ENCODE measurements at places on chromosomes 16 and 17.

- DNase-seq: no peak
Measured at GRCh38 chr17:14923981-14924380, 341.1 kb downstream of the PMP22 start.

DNA sequence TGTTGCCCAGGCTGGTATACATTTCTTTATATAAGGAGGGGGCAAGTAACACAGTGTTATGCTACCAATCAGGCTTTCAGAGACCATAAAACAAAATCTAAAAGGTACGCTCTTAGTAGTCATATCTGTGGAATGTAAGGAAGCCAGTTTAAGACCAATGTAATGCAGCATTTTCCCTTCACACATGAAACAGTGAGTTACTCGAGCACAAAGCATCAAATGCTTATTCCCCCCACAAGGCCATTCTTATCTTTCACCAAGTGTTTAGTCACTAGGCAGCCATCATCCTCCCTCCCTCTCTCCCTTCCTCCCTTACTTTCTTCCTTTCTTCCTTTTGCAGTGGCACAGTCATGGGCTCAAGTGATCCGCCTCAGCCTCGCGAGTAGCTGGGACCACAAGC, 12.8 kb downstream of the HMOX2 start:
- DNase-seq: no peak

DNA sequence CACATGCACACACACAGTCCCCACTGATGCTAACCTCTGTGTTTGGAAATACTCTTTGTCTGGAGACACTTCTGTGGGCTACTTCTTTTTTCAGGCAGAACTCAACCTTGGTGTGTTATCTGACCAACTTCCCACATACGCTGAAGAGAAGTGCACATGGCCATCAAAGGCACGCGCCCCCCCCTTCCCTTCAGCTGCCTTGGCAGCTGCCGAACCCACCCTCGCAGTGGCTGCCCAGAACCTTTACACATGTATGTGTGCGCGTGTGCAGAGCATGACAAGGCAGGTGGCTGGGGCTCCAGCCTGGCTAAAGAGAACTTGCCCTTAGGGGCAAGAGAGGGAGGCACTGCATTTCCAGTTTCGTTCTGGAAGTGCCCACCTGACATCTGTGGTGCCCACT, 3.9 kb downstream of the RAPGEFL1 start:
- no peak for DNase-seq

DNA sequence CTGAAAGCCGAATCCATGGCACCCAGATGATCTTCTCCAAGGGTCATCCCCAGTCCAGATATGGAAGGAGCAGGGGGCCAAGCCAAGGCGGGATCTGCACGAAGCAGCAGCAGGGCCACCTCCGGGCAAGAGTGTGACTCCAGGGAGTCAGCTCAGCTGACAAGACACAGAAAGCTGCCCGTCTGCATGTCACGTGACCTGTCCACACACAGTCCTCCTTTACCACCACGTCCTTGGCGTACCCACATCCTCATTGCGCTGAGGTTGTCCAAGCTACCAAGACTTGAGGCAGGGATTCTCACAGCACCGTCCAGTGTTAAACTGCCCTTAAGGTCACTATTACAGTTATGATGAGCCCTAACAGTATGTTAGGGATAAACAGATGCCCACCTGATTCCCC, 11.3 kb upstream of the CYTH1 start:
- no peak for DNase-seq

DNA sequence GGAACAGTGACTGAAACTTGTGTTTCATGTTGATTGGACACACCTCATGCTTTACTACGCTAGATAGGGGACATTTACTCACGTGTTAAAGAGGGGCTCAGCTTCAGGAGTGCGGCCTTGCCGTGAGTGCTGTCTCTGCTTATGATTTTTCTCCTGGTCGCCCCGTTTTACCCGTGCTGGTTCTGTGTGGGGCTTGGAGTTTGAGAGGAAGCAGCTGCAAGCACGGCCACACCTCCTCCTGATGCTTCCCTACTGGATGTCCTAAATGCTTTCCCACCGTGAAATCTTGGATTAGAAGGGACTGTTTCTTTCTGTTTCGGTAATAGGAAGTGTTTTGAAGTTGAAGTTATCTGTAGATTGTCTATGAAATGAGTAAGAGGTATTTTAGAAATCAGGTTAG, 54.0 kb upstream of the ZNF750 start:
- DNase-seq: no peak

- no peak for DNase-seq
Measured at GRCh38 chr16:82522026-82522425, 104.7 kb upstream of the CDH13 start.

GRCh38 chr17:77890771-77891170, 67.7 kb upstream of the TNRC6C start:
- DNase-seq: no peak
